ENCODE measurements at places on chromosomes 13 and 19. TPM values are rescaled to one million over a fixed set of nuclear protein-coding genes. Genes with fewer than 3 reads are reported as not detected.

The SKA3 gene
- 7.7 TPM for total RNA-seq

The S1PR5 gene
- 1.3 TPM for total RNA-seq

The ZNF709 gene
- 13.1 TPM for total RNA-seq

The RNF17 gene
- 0.06 TPM for total RNA-seq

The SAE1 gene
- 89.8 TPM for total RNA-seq

The ZNF66 gene
- total RNA-seq, result 8.0 TPM

The RNF225 gene
- total RNA-seq, result not detected

The ZNF121 gene
- 54.9 TPM for total RNA-seq

The FGF21 gene
- not detected for total RNA-seq

The NLRP4 gene
- not detected for total RNA-seq

The KLK1 gene
- 1.3 TPM for total RNA-seq

The SLC5A5 gene
- 104 TPM for total RNA-seq

The LRRC63 gene
- total RNA-seq, result 0.61 TPM

The ERFL gene
- total RNA-seq, result 0.11 TPM

The FUT1 gene
- 4.4 TPM for total RNA-seq

All from spinal cord (tissue), 10 donors.